ENCODE measurements at places on chromosomes 3 and 15.
A peak's percentile ranks its signal among the peaks of the same experiment; 100 is the strongest.

GRCh38 chr3:2790266-2790815 is 319.8 kb downstream of the IL5RA start:
- DNase-seq: no peak

GRCh38 chr3:27686642-27687041 is 35.5 kb downstream of the EOMES start:
- DNase-seq: no peak

DNA sequence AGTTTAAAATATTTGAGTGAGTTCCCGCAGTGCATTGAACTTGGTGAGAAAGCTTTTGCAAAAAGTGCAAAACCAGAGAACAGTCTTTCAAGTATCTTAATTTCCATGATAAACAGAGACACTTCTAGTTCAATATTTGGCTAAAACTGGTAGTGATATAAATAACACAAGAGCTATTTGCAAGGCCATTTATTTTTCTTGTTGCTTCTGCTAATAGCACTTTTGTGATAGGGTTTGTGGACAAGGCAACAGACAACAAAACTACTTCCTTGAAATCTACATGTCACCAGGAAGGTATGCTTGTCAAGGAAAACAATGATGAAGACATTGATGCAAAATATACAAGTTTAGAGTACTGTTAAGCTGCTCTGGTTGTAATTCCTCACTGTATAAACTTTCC is 1225.1 kb downstream of the OTOL1 start:
- DNase-seq: no peak

DNA sequence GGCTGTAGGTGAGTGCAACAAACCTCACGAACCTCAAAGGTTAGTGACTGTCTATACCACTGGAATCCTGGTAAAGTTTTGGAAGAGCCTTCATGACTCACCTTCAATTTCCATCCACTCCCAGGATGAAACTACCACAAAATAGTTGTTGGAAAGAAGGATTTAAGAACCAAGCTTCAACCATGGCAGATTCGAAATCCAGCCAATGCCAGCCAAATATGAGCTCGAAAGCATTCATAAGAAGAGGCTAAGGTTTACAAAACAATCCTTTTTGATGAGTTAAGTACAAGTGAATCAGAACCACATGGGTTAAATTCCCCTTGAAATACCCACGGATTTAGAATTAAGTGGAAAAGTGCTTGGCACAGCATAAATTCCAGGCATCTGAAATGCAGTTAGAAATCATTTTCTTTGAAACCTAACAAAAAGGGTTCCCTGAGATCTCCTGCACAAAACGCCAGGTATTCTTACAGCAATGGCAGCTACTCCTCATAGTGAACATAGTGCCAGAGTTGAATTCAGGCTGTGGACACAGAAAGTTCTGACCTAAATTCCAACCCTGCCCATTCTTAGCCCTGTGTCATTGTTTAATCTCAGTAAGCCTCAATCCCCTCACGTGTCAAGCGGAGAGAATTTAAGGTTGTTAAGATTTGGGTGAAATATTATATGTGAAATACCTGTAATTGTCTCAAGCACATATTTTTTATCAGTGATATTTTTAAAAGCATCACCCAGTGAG is 89.2 kb downstream of the FBN1 start:
- no peak for DNase-seq

- DNase-seq: no peak
These were observed 615 bp downstream of the VPS18 start for GRCh38 chr15:40894681-40895448.

GRCh38 chr15:38992506-38992905 is 427.9 kb upstream of the RASGRP1 start:
- no peak for DNase-seq

DNA sequence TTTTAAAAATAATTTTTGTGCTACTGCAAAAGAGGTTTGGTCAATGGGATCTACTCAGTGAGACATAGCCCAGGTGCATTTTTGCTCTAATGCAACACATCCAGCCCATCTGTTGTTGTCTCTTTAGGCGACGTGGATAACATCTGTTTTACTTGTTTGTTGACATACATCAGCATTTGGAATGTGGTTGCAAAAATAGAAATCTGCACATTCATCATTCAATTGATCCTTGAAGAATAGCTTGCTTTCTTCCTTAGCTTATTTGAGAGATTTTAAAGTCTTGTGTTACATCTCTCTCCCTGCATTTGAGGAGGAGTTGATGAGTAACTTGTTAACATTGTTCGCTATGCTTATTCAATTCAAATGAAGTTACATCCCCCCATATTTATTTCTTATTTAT is 1202.3 kb downstream of the NSUN3 start:
- no peak for DNase-seq

DNA sequence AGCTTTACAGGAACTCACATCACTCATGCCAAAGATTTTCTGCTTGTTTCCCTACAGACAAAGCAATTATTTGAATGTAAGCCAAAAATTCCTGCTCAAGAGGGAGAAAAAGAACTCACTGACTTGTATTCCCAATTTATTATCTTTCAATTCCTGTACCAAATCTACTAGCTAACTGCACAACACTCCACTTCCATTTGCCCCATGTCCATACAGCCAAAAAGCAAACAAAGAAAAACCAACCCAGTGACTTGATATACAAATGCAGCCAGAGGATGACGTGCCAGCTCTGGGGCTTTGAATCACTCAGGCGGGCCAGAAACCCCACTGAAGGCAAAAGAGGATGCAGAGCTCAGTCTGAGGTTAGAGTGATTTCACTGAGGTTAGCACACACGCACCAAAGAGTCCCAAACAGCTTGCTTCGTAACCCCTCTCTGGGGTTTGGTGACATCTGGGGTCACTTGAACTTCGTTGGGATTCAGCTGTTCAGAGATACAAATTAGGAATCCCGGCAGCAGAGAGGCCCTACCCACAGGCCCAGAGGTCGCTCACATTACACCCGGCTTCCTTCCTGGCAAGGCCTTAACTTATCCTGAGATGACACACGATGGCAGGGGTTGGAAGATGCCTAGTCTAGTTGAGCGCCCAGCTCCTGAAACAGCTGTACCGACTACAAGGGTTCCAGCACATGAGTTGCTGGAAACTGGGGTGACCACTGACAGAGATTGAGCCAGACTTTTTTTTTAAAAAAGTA is 1.6 kb downstream of the RFTN1 start:
- peak; percentile 23 for DNase-seq

DNA sequence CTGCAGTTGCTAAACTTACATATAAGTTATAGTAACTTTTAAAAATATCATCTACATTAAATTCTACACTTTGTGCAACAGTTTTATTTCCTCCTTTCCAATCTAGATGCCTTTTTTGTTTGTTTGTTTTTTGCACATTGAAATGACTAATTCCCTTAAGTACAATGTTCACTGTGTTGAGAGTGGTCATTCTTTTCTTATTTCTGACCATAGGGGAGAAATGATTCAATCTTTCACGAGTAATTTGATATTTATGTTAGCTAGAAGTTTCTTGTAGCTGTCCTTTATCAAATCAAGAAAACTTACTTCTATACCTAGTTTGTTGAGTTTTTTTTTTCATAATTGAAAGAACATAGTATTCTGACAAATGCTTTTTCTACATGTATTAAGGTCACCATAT is 85.0 kb upstream of the CBLB start:
- DNase-seq: no peak

DNA sequence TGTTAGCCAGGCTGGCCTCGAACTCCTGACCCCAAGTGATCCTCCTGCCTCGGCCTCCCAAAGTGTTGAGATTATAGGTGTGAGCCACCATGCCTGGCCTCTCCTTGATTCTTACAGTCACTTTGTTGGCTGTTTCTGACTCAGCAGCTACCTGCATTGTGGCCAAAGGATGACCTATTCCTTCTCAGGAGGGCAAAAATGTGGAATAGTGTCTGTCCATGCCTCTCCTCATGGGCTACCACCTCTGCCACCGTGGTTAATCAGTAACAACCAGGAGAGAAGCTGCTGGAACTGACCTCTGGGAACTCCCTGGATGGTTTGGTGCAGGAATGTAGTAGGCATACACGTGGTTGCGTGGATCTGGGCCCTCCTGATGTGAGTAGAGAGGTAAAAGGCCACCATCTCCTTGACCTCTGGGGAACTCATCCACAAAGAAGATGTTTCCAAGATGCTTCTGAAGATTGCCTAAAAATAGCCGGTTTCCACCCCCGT is 63.3 kb downstream of the FLNB start:
- no peak for DNase-seq

DNA sequence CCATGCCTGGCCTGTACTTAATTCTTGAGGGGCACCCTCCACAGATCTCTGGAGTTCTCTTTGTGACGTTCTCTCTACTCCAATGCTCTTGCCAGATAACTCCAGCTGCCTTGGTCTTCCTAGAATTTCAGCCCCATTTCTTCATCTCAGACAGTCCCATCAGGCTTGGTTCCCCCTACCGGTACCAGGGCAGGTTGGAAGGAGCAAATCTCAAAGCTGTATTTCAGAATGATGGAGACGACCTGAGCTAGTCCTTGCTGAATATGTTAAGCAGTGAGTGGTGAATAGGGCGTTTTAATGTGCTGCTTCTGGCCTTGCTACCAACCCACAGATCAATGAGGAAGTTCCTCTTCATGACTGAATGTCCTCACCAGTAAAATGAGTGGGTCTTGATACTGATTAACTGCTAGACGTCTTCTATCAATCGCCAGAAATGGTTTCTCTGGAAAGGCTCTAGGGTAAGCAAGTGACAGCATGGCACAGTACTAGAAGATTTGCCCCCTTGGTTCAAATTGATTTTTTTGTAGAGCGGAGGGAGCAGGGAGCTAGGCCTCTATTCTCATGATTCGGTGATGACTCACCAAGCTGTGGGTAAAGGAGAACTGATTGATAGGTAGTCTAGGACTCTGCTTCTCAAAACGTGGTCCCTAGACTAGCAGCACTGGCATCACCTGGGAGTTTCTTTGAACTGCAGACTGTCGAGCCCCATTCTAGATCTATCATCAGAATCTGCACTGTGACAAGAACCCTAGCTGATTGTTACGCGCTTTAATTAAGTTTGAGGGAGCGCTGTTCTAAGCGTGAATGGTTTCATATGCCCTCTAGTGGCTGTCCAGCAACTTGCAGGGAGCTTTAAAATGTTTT is 67.8 kb downstream of the UBP1 start:
- no peak for DNase-seq

GRCh38 chr3:177591379-177591778 is 394.1 kb upstream of the TBL1XR1 start:
- DNase-seq: no peak

GRCh38 chr15:70031261-70031660 is 66.5 kb downstream of the TLE3 start:
- no peak for DNase-seq

- DNase-seq: no peak
These were observed 98.8 kb upstream of the HACD2 start for GRCh38 chr3:123683505-123684154.

- no peak for DNase-seq
These were observed 74.8 kb upstream of the SEC13 start for GRCh38 chr3:10395671-10396070.

DNA sequence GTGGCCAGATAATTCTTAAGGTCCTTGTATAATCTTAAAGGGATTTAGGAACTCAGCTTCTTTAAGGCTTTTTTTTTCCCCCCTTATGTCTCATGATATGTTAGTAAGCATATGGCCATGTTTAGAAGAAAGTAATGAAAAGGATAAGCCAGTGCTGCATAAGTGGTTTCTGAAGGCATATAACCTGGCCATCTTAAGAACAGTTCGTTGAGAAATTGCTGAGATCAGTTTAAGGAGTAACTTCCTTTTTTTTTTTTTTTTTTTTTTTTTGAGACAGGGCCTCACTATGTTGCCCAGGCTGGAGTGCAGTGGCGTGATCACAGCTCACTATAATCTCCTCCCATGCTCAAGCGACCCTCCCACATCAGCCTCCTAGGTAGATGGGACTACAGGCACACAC is 51.7 kb downstream of the UBE2E2 start:
- DNase-seq: no peak

DNA sequence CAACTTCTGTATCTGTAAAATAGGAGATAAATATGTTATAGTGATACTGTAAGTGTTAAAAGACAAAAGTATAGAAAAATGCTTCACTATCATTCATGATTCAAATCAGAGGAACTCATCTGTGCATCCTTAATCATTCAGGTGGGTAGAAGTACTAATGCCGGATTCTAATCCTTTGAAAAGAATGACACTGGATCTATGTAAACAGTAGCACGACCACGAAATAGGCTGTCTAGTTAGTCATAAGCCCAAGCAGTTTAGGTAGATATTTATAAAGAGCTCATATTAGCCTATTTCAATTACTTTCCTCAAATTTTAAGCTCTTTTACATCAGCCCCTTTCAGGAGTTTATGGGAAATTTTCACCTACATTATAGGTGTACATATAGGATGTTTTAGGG is 437.9 kb downstream of the SOX2 start:
- DNase-seq: no peak

DNA sequence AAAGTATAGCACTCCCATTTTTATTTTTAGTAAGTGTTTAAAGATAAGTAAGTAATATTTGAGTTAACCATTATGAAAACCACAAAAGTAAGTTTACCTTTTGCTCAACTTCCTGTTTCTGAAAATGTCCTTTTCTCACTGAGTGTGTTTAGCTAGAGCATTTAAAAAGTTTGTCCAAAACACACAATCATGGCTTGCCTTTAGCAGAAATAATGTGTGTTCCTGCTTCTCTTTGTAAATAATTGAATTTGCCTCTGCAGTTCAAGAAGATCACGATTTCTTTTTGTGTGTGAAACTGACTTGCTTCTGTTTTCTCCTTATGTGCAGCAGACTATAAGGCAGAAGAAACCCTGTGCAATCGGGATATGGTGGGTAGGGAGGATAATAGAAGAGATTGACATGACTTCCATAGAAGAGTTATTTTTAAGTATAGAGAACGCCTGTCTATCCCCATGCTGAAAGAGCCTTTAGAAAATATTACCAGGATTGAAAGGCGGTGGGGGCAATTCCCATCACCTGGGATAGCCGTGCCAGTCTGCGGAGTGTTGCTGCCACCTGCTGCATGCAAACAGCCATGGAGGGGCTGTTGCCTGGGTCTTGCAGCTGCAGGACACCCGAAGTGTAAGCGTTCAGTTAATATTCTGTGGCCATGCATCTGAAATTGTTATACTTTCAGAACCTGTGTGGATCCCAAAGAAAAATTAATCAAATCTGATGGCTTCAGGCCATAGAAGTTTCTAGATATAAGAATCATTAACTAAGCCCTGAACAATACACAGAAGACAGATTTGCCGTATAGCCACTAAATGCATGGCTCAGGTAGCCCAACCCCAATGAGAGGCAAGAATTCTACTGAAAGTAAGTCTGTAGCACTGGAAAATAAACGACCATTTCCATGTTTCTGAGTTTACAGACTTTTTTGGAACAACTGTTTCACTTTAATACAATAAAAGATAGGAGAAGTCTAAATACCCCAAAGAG is 2.4 kb upstream of the CD96 start:
- peak; percentile 40 for DNase-seq

GRCh38 chr15:71599418-71600151 is 210.8 kb upstream of the NR2E3 start:
- DNase-seq: peak; percentile 69

GRCh38 chr15:70219256-70219895 is 121.7 kb upstream of the TLE3 start:
- no peak for DNase-seq

Data from posterior cingulate gyrus (tissue), 11 donors.